Thoracic aorta (tissue), 2 donors: ENCODE measurements at places on chromosomes 1 and 21. TPM values are rescaled to one million over a fixed set of nuclear protein-coding genes. Genes with fewer than 3 reads are reported as not detected.

DNA sequence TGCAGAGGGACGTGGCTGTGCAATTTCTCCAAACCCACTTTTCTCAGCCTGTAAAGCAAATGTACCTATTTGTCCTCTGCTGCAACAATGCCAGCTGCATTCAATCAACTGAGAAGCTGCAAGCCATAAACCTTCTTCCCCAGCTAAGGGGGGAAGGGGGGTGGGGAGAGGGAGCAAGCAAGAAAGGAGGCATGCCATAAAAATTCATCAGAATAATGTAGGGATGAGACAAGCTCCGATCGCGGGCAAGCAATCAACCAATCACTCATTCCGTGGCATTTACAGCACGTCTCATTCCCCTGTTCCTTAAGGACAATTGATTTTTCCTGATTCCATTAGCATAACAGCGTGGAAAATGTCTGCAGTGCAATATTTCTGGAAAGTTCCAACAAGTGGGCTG is 144.8 kb downstream of the DMRTA2 start:
- H3K4me3 ChIP-seq: no peak overlapping the region
- no peaks in the 10 kb centered on the region for H3K27me3 ChIP-seq
- no peak for DNase-seq
- no peaks in the 10 kb centered on the region for H3K36me3 ChIP-seq
- H3K27ac ChIP-seq: no peak overlapping the region
- no peaks in the 10 kb centered on the region for H3K4me1 ChIP-seq

GRCh38 chr1:13760921-13761320 is 60.9 kb downstream of the PRDM2 start:
- no peak for DNase-seq
- no peaks in the 10 kb centered on the region for H3K36me3 ChIP-seq
- H3K4me3 ChIP-seq: no peak overlapping the region
- no peaks in the 10 kb centered on the region for H3K27me3 ChIP-seq
- H3K27ac ChIP-seq: no peak overlapping the region
- peaks cover 54% of the 10 kb centered on the region for H3K4me1 ChIP-seq

DNA sequence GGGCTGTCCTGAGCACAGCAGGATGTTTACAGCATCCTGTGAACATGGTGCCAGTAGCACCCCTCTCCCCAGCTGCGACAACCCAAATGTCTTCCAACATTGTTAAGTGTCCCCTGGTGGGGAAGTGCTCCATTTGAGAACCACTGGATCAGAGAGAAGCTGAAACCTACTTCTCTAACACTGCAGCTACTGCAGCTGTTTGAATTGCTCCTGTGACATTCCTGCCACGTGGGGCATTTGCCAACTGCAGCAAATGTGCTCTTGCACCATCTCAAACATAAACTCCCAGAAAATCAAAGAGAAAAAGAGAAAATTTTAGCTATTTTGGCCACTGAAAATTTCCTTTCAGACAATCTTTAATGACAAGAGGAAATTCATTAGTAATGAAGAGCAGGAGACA is 11.0 kb downstream of the SLC2A5 start:
- H3K36me3 ChIP-seq: no peaks in the 10 kb centered on the region
- H3K27me3 ChIP-seq: no peaks in the 10 kb centered on the region
- peaks cover 7% of the 10 kb centered on the region for H3K4me1 ChIP-seq
- no peak overlapping the region for H3K4me3 ChIP-seq

- H3K4me1 ChIP-seq: peaks cover 5% of the 10 kb centered on the region
- no peak for DNase-seq
- peaks cover 7% of the 10 kb centered on the region for H3K27me3 ChIP-seq
- H3K27ac ChIP-seq: no peak overlapping the region
- H3K36me3 ChIP-seq: no peaks in the 10 kb centered on the region
Observed at GRCh38 chr1:204684571-204685235, 835 bp downstream of the LRRN2 start.

GRCh38 chr1:226308723-226309397 is at the start of gene LIN9:
Gene LIN9, minus strand, starts transcription at chr1:226309164. Its CDS starts 25 bp downstream, at chr1:226309139.
- DNase-seq: peak; percentile 71
- H3K4me1 ChIP-seq: peaks cover 20% of the 10 kb centered on the region
- H3K4me3 ChIP-seq: peak within 1 kb of the TSS; percentile 99
- no peaks in the 10 kb centered on the region for H3K36me3 ChIP-seq
- peak within 1 kb of the TSS; percentile 54 for H3K27ac ChIP-seq

DNA sequence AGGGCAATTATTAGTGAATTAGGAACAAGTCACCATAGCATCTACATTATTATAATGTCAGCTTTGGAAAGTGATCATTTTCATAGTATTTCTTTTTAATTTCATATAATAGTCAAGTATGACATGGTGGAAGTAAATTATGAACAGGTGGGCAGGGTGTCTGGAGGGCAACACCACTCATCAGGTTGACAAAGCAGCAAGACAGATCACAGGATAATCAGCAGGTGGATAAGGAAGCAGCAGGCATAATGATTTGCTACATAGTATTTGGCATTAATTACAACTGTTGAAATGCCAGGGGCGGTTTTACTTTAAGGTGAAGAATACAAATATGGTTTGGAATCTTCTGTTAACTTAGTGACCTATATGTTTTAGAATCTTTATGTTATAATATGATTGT is 1342.2 kb downstream of the PLA2G4A start:
- no peaks in the 10 kb centered on the region for H3K27me3 ChIP-seq
- no peaks in the 10 kb centered on the region for H3K36me3 ChIP-seq
- H3K27ac ChIP-seq: no peak overlapping the region
- H3K4me3 ChIP-seq: no peak overlapping the region
- DNase-seq: no peak

EFNA3 gene
- 3.2 TPM for total RNA-seq

MAP10 gene
- 1.5 TPM for total RNA-seq

GOLT1A gene
- total RNA-seq: not detected

MANEAL gene
- total RNA-seq: 1.8 TPM
